ENCODE measurements at places on chromosomes 5 and 9. TPM values are rescaled to one million over a fixed set of nuclear protein-coding genes. Genes with fewer than 3 reads are reported as not detected.

CFAP90 gene
- 5.2 TPM for polyA plus RNA-seq

INSL6 gene
- 0.67 TPM for polyA plus RNA-seq

VAV2 gene
- 40.4 TPM for polyA plus RNA-seq

CARD19 gene
- 26.2 TPM for polyA plus RNA-seq

TLX3 gene
- polyA plus RNA-seq: not detected

NKD2 gene
- 29.6 TPM for polyA plus RNA-seq

LHX6 gene
- polyA plus RNA-seq: 3.4 TPM

F2RL1 gene
- 41.8 TPM for polyA plus RNA-seq

SHISAL2B gene
- not detected for polyA plus RNA-seq

ZBED3 gene
- 31.6 TPM for polyA plus RNA-seq

NIPSNAP3A gene
- polyA plus RNA-seq: 46.8 TPM

NAIP gene
- polyA plus RNA-seq: 27.1 TPM

SV2C gene
- 0.23 TPM for polyA plus RNA-seq

ENG gene
- polyA plus RNA-seq: 75.7 TPM

QRFP gene
- polyA plus RNA-seq: 0.34 TPM

WDR38 gene
- polyA plus RNA-seq: 0.30 TPM

GRM6 gene
- 1.0 TPM for polyA plus RNA-seq

SMARCA2 gene
- polyA plus RNA-seq: 89.2 TPM

CARTPT gene
- polyA plus RNA-seq: not detected

ADAMTS16 gene
- 64.6 TPM for polyA plus RNA-seq

FRRS1L gene
- 3.1 TPM for polyA plus RNA-seq

DIRAS2 gene
- 4.5 TPM for polyA plus RNA-seq

Measured in renal cortex interstitium (tissue), 15 donors.